ENCODE measurements at places on chromosomes 7 and 10.
A peak's percentile ranks its signal among the peaks of the same experiment; 100 is the strongest.

DNA sequence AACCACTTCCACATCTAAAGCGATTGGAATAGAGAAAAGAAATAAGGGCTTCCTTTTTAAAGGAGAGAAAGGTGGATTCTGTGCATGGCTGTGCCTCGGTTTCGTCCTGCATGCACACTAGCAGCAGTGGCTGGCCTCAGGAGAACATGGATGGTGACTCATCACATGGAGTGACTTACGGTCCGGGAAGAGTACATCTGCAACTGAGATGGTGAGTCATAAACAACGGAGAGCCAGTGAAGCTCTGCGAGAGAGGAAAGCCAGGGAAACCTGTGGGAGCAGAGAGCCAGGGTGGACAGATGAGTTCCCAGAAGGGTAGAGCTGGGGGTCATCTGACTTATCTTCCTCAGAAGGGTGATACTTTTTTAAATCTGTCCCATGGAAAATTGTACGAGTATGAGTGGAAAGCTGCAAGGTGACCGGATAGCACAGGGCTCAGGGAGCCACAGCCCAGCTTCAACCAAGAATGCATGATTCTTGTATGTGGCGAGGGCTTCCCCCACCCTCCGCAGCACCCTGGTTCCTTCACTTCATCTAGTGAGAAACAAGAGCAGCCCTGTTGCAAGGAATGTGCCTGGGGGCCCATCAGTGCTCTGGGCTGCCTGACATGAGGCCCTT is 259.1 kb downstream of the KLF6 start:
- DNase-seq, result peak; percentile 94

- DNase-seq, result no peak
These were observed 263.1 kb downstream of the ELFN1 start for GRCh38 chr7:1933066-1933750.

DNA sequence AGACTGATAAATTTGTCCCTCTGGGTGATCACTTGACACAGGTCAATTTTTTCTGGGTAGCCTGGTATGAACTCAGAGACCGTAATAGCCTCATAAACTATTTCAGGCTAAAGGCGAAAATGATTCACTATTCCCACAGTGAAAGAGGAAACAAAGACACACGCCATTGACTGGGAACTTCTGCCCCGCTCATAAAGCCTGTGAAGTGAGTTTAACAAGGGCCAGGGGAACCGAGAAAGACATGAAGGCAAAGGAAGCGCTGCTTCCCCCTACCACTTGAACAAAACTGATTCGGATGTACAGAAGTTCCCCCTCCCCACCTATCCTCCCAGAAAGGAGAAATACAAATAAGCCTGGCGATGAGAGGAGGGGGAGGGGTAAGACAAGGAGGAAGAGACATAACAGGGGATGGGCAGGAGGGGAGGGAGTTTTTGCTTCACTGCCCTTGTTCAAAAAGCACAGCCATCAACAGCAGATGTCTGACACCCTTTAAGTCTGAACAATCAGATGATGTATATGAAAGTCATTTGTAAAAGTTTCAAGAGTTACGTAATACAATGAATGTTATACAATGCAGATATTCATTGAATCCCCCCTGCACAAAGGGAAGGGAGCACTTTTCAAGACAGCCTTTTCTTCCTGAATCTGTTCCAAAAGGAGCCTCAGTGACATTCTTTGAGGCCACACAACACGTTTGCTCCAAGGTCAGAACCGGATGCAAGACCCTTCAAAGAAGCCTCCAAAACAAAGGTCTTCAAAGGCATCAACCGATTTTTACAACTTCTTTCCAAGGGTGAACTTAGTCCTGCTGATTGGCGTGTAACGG is 734 bp downstream of the ABCB4 start:
- DNase-seq, result peak; percentile 13

GRCh38 chr10:107831772-107832171 is 667.3 kb upstream of the SORCS1 start:
- no peak for DNase-seq

DNA sequence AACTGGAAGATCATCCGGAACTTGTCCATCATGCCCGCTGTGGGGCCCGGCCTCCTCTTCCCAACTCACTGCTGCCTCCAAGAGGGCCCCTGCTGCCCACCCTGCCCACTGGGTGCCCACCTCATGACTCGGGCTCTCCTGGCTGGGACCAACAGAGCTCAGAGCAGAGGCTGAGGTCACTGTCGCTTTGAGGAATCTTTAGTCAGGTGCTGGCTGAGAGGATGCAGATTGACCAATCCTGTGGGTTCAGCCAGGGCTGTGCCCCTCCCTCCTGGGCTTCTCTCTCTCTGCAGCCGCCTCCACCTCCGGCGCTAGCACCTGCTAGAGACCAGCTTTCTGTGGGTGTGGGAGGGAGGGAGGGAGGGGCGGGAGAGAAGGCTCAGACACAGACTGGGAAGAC is at the start of gene CALHM1:
TSS of gene CALHM1 (minus strand) at position 181 of the 400 bp plus-strand sequence. CDS start at position 32, 149 bp downstream.
- no peak for DNase-seq

Data from HT1080 (cell line).